AG09319 (cell line): ENCODE measurements at places on chromosomes 1 and 21.

DNA sequence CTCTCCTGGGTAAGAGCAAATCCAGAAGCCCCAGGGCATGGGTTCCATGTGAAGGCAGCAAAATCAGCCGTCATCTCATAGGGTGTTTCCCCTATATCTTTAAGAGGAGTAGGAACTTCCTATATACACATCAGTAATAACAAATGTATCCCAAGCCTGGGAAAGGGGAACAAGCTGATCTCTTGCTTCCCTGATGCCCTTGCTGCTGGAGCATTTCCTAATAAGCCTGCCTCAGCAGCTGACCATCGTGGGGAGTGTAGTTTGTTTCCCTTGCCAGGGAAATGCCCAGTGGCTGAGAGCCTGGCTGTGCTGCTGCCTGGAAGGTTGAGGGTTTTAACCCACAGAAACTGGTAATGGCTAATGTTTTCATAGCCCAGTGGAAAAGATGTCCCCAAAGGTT lies 177.0 kb downstream of the NPHP4 start:
- DNase-seq, result no peak

GRCh38 chr1:15681349-15682292 lies 2.5 kb upstream of the PLEKHM2 start:
- no peak for DNase-seq

DNA sequence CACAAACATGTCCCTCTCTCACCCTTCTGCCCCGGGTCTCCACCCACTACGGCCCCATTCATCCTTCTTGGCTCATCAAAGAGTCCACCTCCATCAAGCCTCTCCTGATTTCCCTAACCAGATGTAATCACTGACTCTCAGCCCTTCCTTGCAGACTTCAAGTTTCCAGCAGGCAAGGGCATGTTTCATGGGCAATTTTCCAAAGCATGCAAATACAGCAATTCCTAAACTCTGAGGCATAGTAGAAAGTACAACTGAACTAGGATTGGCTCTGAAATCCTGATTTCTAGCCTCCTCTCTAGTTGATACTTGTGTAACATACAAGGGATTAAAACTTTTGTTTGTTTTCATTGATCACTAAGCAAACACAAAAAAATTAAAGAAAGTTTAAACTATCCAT lies 109.1 kb upstream of the GADD45A start:
- peak; percentile 69 for DNase-seq

- no peak for DNase-seq
Measured at GRCh38 chr1:59104191-59104760, 192.6 kb upstream of the FGGY start.

- no peak for DNase-seq
Measured at GRCh38 chr1:232508130-232508701, 121.7 kb downstream of the SIPA1L2 start.

GRCh38 chr1:25698252-25698651 lies 81.7 kb downstream of the MAN1C1 start:
- DNase-seq, result no peak

DNA sequence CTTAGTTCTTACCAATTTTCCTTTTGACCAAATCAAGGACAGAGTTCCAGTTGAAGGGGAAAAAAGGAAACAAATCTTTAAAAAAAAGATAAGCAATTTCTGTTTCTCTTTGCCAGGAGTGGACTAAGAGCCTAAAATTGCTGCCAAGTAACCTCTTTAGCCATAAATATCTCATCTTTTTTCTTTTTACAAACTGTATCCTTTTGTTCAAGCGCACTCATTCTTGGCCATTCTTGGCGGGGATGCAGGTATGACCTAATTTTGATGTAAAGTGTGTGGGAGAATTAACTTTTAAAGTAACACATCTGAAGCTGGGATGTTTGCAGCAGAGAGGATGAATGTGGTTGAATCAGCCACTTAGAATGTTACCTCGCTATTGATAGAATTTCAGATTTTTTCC lies 13.4 kb upstream of the KIF1B start:
- DNase-seq, result no peak

DNA sequence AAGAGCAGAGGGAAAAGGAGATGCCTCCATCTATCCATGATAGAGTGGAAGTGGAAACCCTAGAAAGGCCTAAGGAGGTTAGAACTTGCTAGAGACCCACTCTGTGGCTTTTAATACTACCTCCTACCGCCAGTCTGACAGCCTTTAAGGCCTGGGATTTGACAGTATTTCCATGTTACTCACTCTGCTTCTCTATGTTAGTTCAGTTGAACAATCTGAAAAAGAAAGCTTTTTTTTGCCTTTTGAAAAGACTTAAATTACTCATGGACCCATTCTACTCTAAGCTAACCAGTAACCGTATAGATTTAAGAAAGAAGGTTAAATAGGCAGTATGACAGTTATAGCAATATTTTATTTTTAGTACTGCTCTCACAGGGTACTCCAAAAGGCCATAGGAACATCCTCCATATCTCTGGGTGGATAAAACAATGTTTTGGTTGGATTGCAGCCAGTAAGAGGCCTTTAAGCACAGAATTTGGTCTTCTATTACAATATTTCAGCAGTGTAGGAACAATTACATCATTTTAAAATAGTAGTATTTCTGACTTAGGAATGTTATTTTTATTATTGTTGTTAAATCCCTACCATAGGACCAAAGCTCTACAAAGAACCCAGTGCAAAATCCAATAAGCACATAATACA lies 15.9 kb upstream of the GPR25 start:
- DNase-seq, result peak; percentile 23

- DNase-seq, result no peak
Measured at GRCh38 chr21:42296501-42296900, 18.7 kb downstream of the TFF3 start.

DNA sequence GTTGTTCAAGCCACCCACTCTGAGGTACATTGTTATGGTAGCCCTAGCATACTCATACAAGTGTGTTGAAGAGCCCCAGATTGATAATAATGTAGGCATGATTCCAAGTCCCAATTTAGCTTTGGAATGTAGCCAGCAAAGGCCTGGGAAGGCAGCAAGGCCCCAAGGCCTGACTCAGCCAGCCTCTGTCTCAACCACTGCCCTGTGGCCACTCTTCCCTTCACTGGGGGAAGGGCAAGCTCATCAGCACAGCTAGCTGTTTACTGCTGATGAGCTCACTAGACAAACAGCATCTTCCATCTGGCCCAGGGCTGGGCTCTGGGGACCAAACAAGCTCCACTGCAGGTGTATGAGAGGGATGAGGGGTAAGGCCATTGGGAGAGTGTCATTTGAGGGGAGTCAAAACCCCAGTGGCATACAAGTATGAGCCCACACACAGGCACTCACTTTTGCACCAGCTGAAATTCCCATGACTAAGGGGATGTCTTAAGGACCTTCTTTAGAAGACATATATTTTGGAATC lies 2.2 kb upstream of the IRF6 start:
- peak; percentile 52 for DNase-seq
